ENCODE measurements at places on chromosomes 4 and X. TPM values are rescaled to one million over a fixed set of nuclear protein-coding genes. Genes with fewer than 3 reads are reported as not detected.

Gene RHOXF2B
- not detected for total RNA-seq

Gene MGARP
- total RNA-seq: 0.34 TPM

Gene ARMCX4
- 29.0 TPM for total RNA-seq

Gene DGKK
- 0.04 TPM for total RNA-seq

Gene ADGRG4
- total RNA-seq: not detected

Gene RS1
- not detected for total RNA-seq

Gene GBA3
- total RNA-seq: not detected

GRCh38 chr4:88857588-88857987 is 160.0 kb upstream of the NAP1L5 start:
- H3K36me3 ChIP-seq: no peaks in the 10 kb centered on the region
- peaks cover 30% of the 10 kb centered on the region for H3K4me1 ChIP-seq
- no peak overlapping the region for H3K27ac ChIP-seq
- DNase-seq: no peak
- H3K27me3 ChIP-seq: no peaks in the 10 kb centered on the region

- H3K36me3 ChIP-seq: peaks cover 10% of the 10 kb centered on the region
- H3K4me3 ChIP-seq: no peak overlapping the region
- no peaks in the 10 kb centered on the region for H3K27me3 ChIP-seq
- no peaks in the 10 kb centered on the region for H3K4me1 ChIP-seq
- no peak overlapping the region for H3K27ac ChIP-seq
- no peak for DNase-seq
Measured at GRCh38 chrX:68072041-68072440, 361.3 kb downstream of the OPHN1 start.

DNA sequence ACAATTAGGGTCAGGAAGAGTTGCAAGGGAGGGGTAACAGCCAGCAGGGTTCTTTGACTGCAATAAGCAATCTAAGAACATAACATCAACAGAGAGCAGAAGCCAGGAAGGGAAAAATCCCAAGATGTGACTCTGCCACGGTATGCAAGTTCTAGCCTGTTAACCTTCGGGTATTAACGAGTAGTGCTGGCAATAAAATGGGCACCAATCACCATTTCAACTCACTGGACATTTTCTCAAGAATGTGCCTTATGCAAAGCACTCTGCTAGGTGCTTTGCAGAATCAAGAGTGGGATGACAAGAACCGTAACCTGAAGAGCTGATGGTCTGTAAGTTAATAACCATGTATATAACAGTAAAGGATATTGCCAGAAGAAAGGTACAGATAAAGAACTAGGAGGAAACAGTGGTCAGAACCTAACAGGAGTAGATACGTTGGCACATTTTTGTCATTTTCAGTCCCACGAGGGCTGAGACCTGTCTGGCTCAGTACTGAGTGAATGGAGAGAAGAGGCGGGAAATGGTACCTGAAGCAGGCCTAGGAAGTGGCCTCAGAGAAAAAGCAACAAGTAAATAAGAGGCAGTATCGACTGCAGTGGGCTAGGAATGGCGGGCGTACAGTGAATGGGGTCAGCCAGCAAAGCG is 2.7 kb downstream of the ELOVL6 start:
- H3K4me1 ChIP-seq: peaks cover 46% of the 10 kb centered on the region
- peak overlapping the region; percentile 85 for H3K4me3 ChIP-seq
- peak overlapping the region; percentile 93 for H3K27ac ChIP-seq
- no peak for DNase-seq
- H3K27me3 ChIP-seq: no peaks in the 10 kb centered on the region

DNA sequence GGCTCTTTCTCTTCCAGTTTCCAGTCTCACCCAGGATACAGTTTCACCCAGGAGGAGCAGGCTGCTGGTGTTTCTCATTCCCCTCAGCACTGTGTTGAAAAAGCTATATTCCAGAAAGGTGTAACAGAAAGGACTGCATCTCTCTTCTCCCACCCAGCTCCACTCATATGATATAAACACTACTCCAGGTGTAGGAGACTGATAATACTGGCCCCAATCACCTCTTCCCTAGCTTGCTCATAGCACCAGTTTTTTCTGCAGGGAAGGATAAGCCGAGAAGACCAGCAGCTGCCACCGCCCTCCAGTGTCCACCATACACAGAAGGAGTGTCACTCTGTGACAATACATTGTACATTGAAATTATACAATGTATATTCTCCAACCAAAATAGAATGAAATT is 105.5 kb upstream of the STK26 start:
- H3K36me3 ChIP-seq: no peaks in the 10 kb centered on the region
- no peak for DNase-seq

DNA sequence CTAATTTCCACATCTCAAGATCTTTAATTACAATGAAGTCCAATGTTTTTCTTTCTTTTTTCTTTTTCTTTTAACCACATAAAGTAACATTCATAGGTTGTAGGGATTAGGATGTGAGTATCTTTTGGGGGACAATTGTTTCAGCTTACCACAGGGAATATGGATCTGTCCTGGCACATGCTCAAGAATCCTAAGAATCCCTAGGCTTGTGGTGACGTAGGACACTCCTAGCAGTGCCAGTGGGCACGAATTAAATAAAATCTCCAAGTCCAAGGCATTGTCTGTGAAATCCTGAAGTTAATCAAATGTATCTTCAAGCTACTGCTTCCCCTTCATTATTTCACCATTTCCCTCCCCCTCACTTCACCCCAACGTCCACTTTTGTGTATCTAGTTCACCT is 2.6 kb upstream of the LAS1L start:
- H3K4me1 ChIP-seq: peaks cover 10% of the 10 kb centered on the region
- H3K36me3 ChIP-seq: no peaks in the 10 kb centered on the region
- no peak for DNase-seq
- H3K4me3 ChIP-seq: no peak overlapping the region

DNA sequence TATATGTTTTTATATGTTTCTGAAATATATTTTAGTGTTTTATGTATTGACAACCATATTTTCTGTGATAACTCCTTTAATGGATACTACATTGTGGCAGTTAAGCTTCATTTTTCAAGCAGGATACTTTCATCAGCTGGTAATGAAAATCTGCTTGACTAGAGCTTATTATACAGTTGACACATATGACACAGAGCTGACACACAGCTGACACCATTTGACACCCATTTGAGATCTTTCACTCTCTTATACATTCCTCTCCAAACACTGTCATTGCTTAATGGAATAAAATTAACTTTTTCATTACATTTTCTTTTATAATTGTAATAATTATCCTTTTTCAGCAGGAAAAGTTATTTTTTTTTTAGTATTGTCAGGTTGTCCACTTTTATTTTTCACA is 561.1 kb upstream of the NDST4 start:
- peaks cover 22% of the 10 kb centered on the region for H3K4me1 ChIP-seq
- peaks cover 7% of the 10 kb centered on the region for H3K36me3 ChIP-seq
- no peaks in the 10 kb centered on the region for H3K27me3 ChIP-seq
- no peak overlapping the region for H3K4me3 ChIP-seq
- no peak for DNase-seq

DNA sequence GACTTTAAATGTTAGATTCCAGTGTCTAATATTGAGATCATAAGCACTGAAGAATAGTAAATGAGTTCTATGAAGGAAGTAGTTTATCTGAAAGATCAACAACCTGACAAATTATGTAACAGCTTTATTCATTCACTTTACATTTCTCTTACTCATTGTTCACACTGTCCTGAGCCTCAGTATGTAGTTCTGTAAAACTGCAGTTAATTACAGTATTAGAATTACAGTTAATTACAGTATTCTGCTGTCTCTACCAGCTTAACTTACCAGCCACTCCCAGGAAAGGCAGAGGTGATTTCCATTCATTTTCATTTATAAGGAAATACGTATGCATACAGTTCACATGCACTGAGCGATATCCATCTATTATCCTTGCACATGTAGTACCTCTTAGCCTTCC is 32.7 kb downstream of the NFKB1 start:
- H3K36me3 ChIP-seq: peaks cover 10% of the 10 kb centered on the region
- H3K27ac ChIP-seq: no peak overlapping the region
- no peak for DNase-seq
- H3K4me1 ChIP-seq: peaks cover 22% of the 10 kb centered on the region

GRCh38 chr4:98845960-98846359 is 83.0 kb downstream of the EIF4E start:
- no peak overlapping the region for H3K4me3 ChIP-seq
- no peak overlapping the region for H3K27ac ChIP-seq
- no peak for DNase-seq
- H3K36me3 ChIP-seq: no peaks in the 10 kb centered on the region

DNA sequence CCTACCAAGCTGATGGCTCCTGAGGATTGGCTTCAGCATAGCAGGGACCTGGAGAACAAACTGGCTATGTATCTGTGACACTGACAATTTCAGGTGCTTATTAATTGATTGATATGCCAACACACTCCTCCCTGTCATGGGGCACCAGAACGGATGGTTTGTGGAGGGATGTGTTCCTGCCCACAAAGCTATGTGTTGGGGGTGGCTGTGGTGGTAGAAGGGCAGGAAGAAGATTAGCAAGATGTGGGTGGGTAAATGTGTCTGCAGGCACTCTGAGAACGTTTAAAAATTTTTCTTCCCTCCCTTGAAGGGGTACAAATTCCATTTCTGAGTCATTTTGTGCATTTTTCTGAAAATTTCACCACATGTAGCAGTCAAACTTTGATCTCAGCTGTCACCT is 55.0 kb upstream of the SCML1 start:
- H3K27ac ChIP-seq: no peak overlapping the region
- DNase-seq: no peak
- no peaks in the 10 kb centered on the region for H3K36me3 ChIP-seq
- H3K4me3 ChIP-seq: no peak overlapping the region
- no peaks in the 10 kb centered on the region for H3K4me1 ChIP-seq

DNA sequence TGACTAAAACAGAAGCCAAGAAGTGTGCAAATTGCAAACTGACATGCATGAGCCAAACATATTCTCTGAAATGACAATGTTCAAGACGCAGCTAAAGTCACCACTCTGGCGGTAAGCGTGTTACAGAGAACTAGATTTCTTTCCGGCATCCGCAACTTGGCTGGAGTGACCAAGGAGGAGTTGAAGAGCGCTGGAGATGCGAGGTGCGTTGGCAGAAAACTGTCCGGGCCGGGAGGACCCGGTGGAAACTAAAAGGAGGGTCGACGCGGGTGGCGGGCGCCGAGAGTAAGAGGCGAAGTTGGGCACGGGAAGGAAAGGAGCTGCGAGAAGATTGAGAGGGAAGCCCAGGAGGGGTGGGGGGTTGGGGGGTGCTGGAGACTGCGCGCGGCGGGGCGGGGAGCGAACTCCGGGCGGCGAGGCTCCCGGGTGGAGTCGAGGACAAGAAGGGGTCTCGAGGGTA is 807 bp downstream of the SEL1L3 start:
- H3K27ac ChIP-seq: peak overlapping the region; percentile 72
- H3K4me1 ChIP-seq: peaks cover 26% of the 10 kb centered on the region
- DNase-seq: no peak
- peaks cover 39% of the 10 kb centered on the region for H3K27me3 ChIP-seq
- H3K36me3 ChIP-seq: no peaks in the 10 kb centered on the region

- H3K27me3 ChIP-seq: no peaks in the 10 kb centered on the region
- H3K36me3 ChIP-seq: no peaks in the 10 kb centered on the region
- H3K27ac ChIP-seq: no peak overlapping the region
- DNase-seq: no peak
- no peak overlapping the region for H3K4me3 ChIP-seq
Measured at GRCh38 chrX:50818986-50819385, 5.0 kb upstream of the SHROOM4 start.

DNA sequence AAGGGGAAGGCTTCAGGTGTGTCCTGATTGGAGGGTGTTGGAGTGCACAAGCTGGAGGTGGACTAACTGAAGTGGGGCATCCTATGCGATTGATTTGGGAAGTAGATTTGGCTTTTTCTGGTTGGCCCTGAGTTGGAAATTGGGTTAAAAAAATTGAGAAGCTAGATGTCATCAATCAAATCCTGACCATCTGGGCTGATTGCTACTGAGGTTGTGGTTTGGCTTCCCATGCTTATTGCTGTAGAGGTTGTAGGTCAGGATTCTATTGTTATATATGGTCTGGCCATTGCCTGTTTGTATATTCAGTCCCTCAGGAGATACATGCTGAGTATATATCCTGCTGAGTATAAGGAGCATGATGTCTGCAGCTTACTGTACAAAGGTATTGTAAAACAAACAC is 7.7 kb upstream of the ZNF81 start:
- no peaks in the 10 kb centered on the region for H3K27me3 ChIP-seq
- no peak for DNase-seq
- H3K27ac ChIP-seq: no peak overlapping the region
- peaks cover 5% of the 10 kb centered on the region for H3K4me1 ChIP-seq
- H3K4me3 ChIP-seq: no peak overlapping the region

GRCh38 chr4:19791422-19792123 is 460.1 kb upstream of the SLIT2 start:
- peaks cover 6% of the 10 kb centered on the region for H3K4me1 ChIP-seq
- H3K27ac ChIP-seq: no peak overlapping the region
- no peak for DNase-seq

DNA sequence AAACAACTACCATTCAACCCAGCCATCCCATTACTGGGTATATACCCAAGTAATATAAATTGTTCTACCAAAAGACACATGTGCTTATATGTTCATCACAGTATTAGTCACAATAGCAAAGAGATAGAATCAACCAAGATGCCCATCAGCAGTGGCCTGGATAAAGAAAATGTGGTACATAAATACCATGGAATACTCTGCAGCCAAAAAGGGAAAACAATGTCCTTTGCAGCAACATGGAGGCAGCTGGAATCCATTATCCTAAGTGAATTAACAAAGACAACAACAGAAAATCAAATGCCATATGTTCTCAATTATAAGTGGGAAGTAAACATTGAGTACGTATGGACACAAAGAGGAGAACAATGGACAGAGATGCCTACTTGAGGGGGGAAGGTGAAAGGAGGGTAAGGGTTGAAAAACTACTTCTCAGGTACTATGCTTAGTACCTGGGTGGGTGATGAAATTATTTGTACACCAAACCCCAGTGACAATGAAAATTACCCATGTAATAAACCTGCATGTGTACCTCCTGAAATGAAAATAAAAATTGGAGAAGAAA is 632.1 kb upstream of the AADAT start:
- peaks cover 3% of the 10 kb centered on the region for H3K36me3 ChIP-seq
- no peak overlapping the region for H3K27ac ChIP-seq
- no peaks in the 10 kb centered on the region for H3K27me3 ChIP-seq

DNA sequence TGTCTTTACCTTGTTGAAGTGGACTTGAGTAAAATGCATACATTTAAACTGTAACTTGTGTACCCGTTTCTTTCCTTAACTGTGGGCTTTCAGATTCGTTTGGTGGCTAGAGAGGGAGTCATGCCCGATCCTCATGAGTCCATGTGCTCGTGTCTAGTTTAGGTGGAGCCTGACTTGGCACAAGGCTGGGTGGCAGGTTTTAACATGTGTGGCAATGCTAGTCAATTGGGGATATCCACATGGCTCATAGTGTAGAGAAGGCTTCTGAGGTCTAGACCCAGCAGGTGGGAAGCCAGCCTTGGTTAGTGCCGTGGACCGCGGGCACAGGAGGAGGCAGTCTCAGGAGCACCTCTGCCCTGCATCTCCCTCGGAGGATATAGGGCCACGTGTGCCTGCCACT is 48.5 kb upstream of the CLCN4 start:
- H3K36me3 ChIP-seq: peaks cover 19% of the 10 kb centered on the region
- peaks cover 13% of the 10 kb centered on the region for H3K4me1 ChIP-seq
- no peak for DNase-seq

GRCh38 chrX:32397562-32398216 is 813.7 kb downstream of the DMD start:
- H3K36me3 ChIP-seq: peaks cover 3% of the 10 kb centered on the region
- no peak overlapping the region for H3K4me3 ChIP-seq
- no peaks in the 10 kb centered on the region for H3K27me3 ChIP-seq
- H3K27ac ChIP-seq: no peak overlapping the region
- DNase-seq: no peak
- no peaks in the 10 kb centered on the region for H3K4me1 ChIP-seq

Data from mesothelial cell of epicardium (in vitro differentiated cells).